SW480 (cell line): ENCODE measurements at places on chromosomes 1 and 21.

DNA sequence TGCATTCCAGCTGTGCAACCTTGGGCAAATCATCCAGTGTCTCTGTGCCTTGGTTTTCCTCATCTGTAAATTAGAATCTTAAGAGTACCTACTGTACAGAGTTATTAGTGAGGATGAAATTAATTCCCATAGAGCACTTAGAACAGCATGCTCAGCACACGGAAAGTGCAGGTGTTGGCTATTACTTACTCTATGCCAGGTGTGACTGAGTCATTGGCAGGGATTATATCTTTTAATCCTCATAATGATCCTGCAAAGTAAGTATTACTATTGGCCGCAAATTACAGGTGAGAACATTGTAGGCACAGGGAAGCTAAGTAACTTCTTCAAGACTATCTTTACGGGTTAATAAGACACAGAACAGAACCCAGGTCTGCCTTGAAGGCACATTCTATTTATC, 6.3 kb upstream of the UBE2U start:
- no peak for DNase-seq

DNA sequence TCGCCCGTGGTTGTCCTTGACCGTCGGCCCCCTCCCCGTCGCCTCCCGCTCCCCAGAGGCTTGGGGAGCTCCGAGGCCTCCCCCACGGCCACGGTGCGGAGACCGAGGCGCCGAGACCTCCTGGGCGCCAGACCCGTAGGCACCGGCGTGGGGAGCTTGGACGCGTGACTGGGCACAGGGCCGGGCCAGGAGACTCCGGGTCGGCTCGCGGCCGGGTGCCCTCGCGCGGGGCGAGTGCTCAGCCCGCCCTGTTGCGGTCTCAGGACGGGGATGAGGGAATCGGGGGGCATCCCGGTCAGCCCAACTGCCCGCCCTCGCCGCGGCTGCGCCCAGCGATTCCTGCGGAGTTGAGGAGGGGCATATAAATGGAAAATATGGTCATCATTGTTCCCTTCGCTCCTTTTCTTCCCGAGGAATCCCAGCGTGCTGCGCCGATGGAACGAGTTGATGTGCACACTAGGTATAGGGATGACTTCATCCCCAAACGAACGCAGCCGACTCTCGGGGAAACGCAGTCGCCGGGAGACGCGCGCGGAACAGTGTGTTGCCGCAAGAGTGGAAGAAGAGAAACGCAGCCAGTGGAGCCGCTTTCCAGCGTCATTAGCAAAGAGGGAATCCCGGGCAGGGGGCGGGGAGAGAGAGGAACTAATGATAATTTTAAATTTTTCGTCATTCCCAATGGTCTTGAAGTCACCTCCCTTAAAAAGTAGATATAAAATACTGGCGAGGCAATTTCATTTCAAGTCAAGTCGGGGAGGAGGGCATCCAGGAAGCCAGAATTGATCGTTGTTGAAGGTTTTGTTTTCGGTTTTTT, 747 bp upstream of the ENAH start:
- peak; percentile 72 for DNase-seq

DNA sequence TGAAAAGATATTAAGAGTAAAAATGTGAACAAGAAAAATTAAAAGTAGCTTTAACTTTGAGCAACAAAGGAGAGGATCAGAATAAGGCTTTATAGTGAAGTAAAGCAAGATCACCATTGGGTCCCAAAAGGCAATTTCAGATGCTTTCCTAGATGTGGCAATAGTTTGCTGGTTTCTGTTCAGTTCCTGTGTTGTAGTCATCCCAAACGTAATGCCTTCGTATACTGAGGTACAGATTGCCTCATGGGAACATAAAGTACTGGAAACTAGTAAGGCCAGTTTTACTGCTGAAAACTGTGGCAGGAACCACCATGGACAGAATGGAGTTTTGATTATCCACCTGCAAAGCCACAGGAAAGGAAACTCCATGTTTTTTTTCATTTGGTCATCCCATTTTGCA, 283.5 kb upstream of the SGIP1 start:
- no peak for DNase-seq

DNA sequence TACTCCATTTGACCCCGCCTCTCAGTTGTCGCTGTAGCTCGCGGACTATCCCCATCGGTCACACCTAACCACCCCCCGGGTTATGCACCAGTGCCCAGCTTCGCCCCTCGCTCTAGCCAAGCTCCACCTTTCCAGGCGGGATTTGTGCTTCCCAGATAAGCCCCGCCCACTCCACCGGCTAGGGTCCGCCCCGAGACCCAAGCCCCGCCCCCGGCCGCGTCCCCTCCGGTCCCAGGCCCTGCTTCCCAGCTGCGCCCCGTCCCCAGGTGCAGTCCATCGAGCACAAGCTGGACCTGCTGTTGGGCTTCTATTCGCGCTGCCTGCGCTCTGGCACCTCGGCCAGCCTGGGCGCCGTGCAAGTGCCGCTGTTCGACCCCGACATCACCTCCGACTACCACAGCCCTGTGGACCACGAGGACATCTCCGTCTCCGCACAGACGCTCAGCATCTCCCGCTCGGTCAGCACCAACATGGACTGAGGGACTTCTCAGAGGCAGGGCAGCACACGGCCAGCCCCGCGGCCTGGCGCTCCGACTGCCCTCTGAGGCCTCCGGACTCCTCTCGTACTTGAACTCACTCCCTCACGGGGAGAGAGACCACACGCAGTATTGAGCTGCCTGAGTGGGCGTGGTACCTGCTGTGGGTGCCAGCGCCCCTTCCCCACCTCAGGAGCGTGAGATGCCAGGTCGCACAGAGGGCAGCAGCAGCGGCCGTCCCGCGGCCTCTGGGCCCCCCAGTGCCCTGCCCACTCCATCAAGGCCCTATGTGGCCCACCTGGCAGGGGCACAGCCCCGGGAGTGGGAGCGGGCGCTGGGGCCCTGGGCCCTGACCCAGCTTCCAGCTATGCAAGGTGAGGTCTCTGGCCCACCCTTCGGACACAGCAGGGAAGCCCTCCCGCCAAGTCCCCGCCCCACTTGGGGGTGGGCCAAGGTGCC, 23.9 kb downstream of the CITED4 start:
- DNase-seq, result no peak

GRCh38 chr1:236090741-236091147, 25.9 kb upstream of the NID1 start:
- no peak for DNase-seq

DNA sequence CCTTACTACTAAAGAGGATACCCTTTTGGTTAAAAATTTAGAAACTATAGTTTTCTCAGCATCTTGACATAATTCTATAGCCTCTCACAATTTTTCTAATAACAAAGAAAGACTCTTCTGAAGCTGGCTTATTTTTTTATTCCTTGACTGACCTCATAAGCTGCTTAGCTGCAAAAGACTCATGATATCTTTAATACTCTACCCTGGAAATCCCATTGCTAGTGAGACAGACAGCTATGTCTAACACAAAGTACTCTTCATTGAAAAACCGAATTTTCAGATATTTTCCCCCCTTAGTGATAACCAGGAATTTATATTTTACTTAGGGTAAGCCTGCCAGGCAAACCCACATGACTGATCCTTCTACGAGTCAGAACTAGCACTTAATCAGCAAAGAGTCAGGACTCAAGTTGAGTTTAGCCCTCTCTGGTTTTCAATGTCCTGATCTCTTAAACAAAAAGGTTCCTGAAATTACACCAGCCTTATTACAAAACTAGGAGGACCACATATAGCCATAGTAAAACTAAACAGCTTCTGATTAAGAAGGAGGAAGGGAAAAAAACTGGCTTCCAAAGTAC, 56.9 kb downstream of the ENAH start:
- DNase-seq, result no peak

GRCh38 chr1:156214024-156214748, 1.4 kb downstream of the PMF1 start:
- DNase-seq, result peak; percentile 33

DNA sequence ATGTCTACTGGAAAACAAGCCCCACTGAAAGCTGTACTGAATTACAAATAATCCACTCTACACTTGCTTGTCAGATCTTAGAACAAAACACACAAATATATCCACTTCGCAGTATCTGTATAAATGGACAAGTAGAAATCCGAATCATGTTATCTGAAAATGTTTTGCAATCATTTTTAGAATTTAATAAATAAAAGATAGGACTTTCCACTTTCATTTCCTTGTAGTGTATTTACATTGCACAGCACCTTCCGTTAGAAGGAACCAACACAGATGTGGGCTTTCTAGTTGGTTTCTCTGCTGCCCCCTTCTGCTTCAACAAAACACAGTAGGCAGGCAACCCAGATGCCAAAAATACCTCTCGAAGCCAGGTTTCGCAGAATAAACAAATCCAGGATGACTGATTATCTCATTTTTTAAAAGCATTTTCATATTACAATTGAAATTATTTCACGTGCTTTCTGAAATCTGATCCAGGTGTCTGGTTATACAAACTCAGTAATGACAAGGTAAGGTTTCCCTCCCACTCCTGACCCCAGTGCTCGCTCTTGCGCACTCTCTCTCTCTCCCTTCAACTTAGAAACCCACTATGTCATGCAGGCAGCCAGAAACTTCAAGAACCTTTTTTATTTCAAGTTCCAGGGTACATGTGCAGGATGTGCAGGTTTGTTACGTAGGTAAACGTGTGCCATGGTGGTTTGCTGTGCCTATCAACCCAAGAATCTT, 389.9 kb downstream of the SMYD3 start:
- DNase-seq, result peak; percentile 33

DNA sequence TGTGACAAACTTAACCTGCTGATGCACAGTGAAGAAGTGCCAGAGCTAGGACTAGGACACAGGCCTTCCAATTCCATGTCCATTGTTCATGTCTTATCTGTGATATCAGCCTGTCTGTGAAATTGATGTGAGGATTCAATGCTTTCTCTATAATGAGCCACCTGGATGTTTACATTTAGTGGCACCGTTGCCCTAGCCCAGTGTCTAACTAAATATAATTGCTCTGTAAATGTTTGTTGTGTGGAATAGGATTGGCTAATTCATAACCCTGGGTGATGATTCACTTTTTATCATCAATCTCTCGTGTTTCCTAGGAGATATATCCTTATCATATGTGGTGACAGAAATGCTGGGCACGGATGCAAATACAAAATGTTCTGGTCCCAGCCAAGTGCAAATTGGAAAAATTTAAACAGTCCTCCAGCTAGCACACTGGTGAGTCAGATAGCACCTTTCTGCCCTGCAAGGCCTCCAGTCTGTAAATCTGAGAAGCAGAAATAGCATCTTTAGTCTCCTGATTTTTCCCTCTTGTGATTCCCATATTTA, 46.9 kb upstream of the GNG12 start:
- DNase-seq, result no peak

GRCh38 chr1:228695015-228695955, 40.0 kb upstream of the RHOU start:
- peak; percentile 78 for DNase-seq

GRCh38 chr1:117820694-117821381, 108.6 kb downstream of the GDAP2 start:
- no peak for DNase-seq

DNA sequence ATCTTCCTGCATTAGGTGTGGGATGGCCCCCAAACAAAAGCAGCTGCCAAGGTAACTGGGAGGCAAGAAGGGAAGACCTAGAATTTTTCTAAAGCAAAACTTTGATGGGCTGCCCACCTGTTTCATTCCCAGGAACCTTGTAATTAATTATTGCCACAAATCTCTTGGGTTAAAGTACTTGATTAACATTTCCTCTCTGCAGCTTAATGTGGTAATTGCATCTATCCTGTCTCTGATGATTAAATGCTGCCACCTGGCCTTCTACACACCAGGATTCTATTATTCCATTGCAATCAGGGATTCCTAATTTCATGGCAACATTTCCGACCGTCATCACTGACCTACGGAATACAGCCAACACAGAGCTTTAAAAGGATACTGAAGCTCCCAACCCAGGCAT, 68.3 kb upstream of the RC3H1 start:
- DNase-seq, result no peak
